Activated gamma-delta T cell (primary cell): ENCODE measurements at places on chromosomes 12 and 14.

- DNase-seq, result no peak
Measured at GRCh38 chr14:100807979-100808734, 17.8 kb upstream of the MEG3 start.

- DNase-seq, result no peak
Measured at GRCh38 chr14:36515896-36516718, 3.9 kb downstream of the NKX2-1 start.

- DNase-seq, result no peak
Measured at GRCh38 chr14:95496690-95497259, 19.7 kb downstream of the SYNE3 start.

- DNase-seq, result no peak
Measured at GRCh38 chr14:99812096-99812750, 19.0 kb downstream of the EML1 start.
